Activated T-helper 17 cell treated with anti-CD3 and anti-CD28 coated beads, Interleukin-2, amount 50 U/mL, for 72 hours (primary cell): ENCODE measurements at places on chromosomes 16 and 17. TPM values are rescaled to one million over a fixed set of nuclear protein-coding genes. Genes with fewer than 3 reads are reported as not detected.

DNA sequence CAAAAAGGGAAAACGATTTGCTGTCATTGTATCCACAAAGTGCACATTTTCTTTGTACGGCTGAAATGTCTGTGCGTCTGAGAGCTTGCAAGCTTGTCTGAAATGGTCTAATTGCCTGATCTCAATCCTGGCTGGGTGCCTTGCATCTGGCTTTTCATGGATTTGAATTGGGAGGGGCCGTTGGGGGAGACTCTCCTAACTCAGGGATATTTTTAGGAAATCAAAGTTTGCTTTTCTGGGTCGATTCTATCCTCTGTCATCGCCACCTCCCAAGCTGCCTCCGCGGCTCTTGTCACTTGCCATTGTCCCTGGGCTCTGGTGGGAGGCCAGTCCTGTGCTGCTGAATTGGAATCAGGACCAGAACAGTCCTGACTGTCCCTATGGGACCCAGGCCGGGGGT, 33.3 kb upstream of the MGAT5B start:
- no peak for ATAC-seq

GRCh38 chr17:16908273-16908672, 63.6 kb downstream of the TNFRSF13B start:
- ATAC-seq: no peak

- ATAC-seq: no peak
These were observed 19.8 kb upstream of the NF1 start for GRCh38 chr17:31074772-31075555.

MBTPS1 gene
- 44.0 TPM for total RNA-seq
